Spinal cord (tissue), 10 donors: ENCODE measurements at places on chromosomes 12 and 14. TPM values are rescaled to one million over a fixed set of nuclear protein-coding genes. Genes with fewer than 3 reads are reported as not detected.
A peak's percentile ranks its signal among the peaks of the same experiment; 100 is the strongest.

SLC6A15 gene
- total RNA-seq, result 50.8 TPM

TDRD9 gene
- total RNA-seq, result 1.4 TPM

DNA sequence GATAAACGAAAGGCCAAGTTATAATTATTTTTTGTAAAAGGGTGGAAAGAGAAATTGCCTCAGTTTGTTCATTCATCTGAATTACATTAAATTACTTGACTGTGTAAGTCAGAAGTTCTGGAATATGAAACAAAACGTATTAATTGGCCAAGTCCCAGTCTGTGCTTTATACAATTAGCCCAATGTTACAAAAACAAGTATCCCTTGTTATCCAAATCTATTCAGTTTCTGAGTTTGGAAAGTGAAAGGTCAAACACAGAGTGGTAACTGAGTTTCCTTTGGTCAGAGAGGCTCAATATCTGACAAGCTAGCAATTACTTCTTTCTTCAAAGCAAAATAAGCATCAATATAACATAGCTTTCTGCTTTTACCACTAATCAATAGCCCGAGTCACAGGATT lies 62.6 kb downstream of the SPPL3 start:
- H3K36me3 ChIP-seq, result peaks cover 4% of the 10 kb centered on the region
- H3K4me3 ChIP-seq, result no peak overlapping the region
- H3K27ac ChIP-seq, result peak overlapping the region; percentile 10
- H3K4me1 ChIP-seq, result peaks cover 16% of the 10 kb centered on the region
- no peaks in the 10 kb centered on the region for H3K27me3 ChIP-seq
- DNase-seq, result no peak

GPRC5D gene
- not detected for total RNA-seq

DNA sequence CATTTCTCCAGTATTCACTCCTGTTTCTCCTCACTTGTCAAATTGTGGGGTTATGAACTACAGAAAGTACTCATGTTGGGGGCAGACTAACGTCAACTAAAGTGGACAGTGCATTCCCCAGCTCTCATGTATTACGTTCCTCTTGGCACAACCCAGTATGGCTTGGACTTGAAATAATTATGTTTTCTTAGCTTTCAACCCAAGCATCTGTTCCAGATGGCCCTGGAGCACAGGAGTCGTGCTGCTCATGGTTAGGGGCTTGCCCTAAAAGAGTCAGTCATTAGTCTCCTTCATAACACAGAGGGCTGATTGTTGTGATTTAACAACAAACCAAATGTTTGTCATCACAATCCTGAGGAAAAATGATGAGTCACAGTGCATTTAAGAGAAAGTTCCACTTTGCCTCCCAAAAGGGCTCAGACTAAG lies 154.4 kb downstream of the RPAP3 start:
- no peaks in the 10 kb centered on the region for H3K36me3 ChIP-seq
- no peaks in the 10 kb centered on the region for H3K4me1 ChIP-seq
- H3K27ac ChIP-seq, result no peak overlapping the region
- DNase-seq, result no peak

GRCh38 chr14:30656190-30656632 lies 34.1 kb downstream of the SCFD1 start:
- no peaks in the 10 kb centered on the region for H3K4me1 ChIP-seq
- H3K4me3 ChIP-seq, result no peak overlapping the region
- no peak overlapping the region for H3K27ac ChIP-seq
- H3K36me3 ChIP-seq, result peaks cover 20% of the 10 kb centered on the region
- no peaks in the 10 kb centered on the region for H3K27me3 ChIP-seq
